ENCODE measurements at places on chromosomes 2 and 18.

- no peak for DNase-seq
Observed at GRCh38 chr18:3453540-3454364, 3.8 kb downstream of the TGIF1 start.

DNA sequence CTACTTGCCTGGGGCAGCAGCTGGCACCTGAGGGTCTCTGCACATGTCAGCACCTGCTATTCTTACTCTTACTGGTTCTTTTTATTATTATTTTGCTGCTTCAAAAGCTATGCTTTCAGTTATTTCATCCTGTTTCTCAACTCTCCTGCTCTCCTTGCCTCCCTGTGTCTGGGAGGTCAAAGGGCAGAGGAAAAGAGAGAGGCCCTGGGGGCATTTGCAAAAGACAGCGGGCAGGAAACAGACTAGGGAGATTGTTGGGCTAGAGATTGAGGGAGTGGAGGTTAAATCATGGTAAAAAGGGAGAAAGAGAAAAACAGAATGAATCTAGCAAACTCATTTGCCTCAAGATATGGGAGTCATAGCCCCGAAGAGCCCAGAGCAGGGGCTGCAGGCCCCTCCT is 21.1 kb upstream of the RPL31 start:
- no peak for DNase-seq

GRCh38 chr18:24570716-24571115 is 110.3 kb downstream of the HRH4 start:
- DNase-seq, result no peak

- no peak for DNase-seq
Observed at GRCh38 chr18:45355944-45356520, 259.2 kb upstream of the SLC14A2 start.

GRCh38 chr2:49903471-49903870 is 749.2 kb upstream of the FSHR start:
- DNase-seq, result no peak

DNA sequence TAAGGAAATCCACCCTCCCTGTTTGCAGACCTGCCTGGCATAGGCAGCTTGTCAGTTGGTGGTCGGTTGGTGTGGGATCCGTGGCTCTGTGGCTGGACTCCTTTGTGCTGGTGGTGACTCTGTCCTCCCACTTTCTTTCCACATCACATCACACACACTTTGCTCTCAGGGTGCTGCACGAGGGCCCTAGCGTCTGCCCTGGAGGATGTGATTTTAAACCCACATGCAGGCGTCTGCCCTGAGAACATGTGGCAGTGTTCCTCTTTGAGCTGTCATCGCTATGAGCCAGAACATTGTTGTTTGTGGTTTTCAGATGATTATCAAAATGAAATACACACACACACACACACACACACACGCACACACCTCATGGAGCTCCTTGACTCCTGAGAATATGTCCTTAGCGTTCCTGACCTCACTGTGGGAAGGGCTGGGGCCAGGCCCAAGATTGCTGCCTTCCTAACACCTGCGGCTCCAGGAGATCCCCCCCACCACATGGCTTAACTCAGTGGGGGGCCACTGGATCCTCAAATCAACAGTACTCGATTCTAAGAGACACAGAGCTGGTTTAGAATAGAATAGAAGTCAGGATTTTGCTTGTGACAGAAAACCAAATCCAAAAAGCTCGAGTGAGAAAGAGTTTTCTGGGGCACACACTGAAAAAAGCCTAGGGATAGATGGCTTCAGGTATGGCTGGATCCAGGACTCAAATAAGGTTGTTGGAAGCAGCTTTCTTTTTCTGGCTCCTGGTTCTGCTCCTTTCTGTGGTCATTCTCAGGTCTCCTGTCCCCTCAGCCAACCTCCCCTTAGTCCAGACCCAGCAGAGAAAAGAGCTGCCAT is 54.8 kb downstream of the RTP5 start:
- no peak for DNase-seq

DNA sequence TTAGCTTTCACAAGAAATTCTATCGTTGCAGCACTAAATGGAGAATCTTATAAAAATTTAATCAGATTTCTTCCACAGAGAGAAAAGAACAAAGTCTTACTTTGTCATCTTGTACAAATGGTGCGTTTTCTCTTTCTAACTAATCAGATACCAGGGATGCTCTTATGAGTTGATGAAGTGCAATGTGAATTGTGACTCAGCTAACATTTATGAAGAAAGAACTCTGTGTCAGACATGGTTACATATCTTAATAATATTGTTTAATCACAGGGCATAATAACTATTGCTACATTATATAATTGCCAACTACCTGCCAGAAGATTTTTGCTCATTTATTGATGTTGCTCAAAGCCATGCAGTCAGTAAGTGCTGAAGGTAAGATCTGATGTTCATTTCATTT is 465.0 kb downstream of the CCDC85A start:
- DNase-seq, result no peak

GRCh38 chr18:58847383-58848071 is 17.1 kb upstream of the ZNF532 start:
- no peak for DNase-seq

- DNase-seq, result no peak
Observed at GRCh38 chr2:232286001-232286868, 92.3 kb upstream of the ALPP start.

DNA sequence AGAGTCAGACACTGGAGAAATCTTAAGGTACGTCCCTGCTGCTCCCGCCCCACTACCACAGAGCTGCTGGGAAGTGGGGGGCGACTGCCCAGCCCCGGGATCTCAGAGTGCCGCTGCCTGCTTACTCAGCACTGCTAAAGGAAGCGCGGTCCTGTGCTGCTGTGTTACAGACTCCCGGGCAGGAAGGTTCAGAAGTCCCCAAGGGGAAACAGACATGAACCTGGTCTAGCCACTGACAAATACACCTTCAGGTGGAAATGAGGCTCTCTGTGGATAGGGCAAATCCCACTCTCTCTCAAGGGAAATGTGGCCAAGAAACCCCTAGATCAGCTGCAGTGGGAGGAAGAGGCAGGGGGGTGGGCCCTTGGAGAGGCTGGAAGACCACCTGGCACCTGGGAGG is 13.7 kb downstream of the MTERF4 start:
- no peak for DNase-seq

GRCh38 chr18:24660956-24661355 is 200.5 kb downstream of the HRH4 start:
- DNase-seq, result no peak

DNA sequence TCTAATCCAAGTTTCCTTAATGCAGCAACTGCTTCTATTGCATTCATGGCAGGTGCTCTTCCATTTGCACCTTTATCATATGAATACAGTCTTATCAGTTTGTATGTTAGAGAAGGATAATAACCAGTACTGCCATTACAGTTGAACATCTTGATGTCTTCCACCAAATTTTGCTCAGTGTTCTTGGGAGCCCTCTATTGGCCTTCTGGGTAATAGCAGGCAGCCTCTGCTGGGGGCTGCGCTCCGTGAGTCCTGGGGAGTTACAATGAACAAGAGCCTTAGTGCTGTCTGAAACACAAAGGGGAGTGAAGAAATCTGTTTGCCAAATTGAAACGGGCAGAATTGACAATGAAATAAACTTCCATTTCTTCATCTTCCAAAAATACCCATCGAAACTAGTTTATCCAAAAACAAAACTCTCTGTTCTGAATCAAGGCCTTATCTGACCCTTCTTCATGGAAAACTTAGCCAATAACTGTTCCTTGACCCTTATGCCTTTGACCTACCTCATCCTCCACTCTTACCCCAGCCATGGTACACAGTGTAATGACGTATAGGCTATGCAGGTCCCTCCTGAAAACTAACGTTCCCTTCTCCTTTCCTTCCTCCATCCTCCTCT is 79.9 kb downstream of the ALK start:
- peak; percentile 15 for DNase-seq

GRCh38 chr2:105406221-105406620 is 7.4 kb upstream of the FHL2 start:
- DNase-seq, result no peak

- no peak for DNase-seq
Observed at GRCh38 chr2:108268001-108268400, 20.7 kb upstream of the SULT1C2 start.

GRCh38 chr2:74910245-74910644 is 48.2 kb upstream of the POLE4 start:
- no peak for DNase-seq

DNA sequence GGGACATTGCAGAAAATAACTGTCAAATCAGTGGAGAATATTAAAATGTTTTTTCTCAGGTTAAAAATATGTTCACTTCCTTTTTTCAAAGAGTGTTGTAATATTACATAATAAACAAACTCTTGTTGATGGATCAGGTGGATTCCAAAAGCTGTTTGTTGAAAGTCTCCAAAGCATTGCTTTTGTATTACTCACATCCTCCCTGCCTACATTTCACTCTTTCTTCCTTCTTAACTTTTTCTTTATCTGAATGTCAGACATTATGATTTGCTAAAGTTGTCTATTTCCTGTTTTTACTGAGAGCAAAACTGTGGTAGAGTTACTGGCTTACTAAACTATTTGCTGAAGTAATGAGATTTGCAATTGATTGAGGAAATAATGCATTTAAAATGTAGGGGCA is 92.1 kb downstream of the CDH19 start:
- no peak for DNase-seq

DNA sequence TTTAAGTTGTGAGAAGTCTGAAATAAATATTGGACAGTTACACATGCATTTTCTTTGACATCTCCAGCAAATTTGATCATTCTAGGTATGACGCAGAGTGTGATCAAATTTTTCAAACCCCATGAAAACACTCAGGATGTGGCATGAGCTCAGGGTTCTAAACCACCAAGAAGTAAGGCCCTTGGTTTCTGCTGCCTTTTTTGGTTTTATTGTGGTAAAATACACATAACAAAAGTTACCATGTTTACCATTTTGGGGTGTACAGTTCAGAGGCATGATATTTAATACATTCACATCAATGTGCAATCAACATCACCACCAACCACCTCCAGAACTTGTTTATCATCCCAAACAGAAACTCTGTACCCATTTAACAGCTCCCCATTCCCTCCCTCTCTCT is 64.3 kb upstream of the TTN start:
- DNase-seq, result no peak

DNA sequence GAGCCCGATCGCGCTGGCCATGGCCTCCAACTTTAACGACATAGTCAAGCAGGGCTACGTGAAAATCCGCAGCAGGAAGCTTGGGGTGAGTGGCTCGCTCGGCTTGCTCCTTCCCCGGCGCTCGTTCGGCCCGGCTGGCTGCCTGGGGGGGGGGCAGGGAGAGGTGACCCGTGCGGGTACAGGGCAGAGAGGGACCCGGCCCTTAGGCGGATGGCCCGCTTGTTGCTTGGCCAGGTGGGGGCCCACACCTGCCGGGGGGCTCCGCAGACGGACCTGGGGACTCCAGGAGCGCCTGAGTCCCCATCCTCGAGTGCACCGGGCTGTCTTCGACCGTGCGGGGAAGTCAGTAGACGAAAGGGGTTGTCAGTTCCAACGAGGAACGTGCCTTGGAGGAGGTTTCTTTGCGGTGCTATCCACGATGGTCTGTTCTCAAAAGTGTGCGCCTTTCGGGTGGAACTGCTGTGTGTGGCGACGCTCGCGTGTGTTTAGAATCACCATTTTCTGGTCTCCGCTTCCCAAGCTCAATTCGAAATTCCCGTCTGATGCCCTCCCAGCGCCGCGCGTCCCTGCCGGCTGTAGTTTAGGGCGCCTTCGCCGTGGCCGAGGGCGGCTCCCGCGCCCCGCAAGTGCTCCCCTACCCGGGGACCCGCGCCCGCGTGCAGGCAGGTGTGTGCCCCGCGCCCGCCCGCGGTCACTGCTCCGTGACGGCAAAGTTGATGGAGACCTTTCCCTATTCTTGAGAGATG is 711 bp downstream of the DOK6 start:
- DNase-seq, result no peak

DNA sequence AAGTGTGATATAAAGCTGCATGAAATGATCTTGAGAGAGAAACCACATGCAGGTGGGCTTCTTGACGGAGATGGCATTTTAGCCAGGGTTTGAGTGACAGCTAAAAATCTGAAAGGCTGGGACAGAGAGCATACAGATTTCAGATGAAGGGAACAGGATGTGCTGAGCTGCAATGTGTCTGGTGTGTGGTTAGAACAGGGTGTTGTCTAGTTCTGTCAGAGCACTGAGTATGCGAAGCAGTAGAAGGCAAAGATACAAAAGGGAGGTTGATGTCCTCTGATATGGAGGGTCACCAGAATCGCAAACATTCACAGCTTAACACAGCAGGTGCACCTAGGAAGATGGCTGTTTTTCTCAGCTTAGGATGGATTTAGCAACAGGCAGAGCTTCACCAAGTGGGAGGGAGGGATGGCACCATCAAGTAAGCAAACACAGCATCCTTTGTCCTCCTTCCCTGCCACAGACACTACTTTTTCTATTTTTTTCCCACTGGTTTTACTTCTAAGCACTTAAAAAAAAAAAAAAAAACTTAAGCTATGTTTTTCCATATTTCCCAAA is 182.5 kb downstream of the TMX3 start:
- DNase-seq, result no peak

- DNase-seq, result no peak
Observed at GRCh38 chr18:34808389-34808788, 98.3 kb downstream of the DTNA start.

DNA sequence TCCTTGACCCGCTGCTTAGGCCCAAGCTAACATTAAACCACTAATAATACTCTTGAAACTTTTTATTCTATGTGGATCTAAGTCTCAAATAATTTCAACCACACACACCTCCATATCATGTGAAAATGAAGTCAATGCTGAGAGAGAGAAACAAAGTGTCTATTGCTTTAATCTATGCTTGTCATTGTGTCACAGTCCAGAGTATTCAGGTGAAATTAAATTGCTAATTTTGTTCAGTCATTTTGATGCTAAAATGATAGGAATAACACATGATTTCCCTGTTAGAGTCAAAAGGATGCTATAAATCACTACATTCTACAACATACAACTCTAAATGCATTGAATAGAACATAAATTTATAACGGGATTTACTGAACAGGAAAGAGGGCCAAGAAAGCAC is 195.4 kb downstream of the ERBB4 start:
- no peak for DNase-seq

DNA sequence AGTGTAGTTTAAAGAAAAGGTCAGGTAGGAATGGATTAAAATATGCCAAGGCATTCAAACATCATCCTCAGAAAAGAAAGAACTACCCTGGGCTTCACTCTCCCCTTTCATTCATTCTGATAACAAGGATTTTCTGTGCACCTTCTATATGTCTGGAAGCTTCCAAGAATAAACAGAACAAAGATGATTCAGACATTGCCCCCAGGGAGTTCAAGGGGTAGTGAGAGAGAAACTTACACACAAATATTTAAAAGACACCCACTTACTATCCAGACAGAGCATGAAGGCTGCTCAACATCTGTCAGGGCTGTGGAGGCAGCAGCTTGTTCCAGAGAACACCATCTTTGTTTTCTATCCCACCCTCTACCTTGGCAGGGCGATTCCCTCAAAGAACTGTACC is 140.5 kb downstream of the ALK start:
- DNase-seq, result no peak

GRCh38 chr2:72863046-72863445 is 24.2 kb upstream of the SPR start:
- no peak for DNase-seq

DNA sequence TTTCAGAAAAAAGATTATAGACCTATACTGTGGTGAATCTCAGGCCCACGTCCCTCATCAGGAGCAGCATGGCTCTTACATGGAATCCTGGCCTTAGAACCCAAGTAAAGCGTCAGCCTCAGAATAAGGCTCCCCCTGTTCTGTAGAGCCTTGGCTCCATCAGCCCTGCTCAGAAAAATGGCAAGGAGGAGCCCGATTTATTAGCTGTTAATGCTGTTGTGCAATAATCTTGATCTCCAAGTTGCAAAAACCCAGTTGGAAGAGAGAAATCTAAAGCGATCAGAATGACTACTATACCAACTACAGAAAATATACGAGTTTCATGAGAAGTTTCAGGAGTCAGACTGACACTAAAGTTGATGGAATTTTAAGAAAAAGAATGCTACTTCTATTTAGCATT is 35.6 kb upstream of the CTAGE1 start:
- no peak for DNase-seq
